ENCODE measurements at places on chromosomes 12 and 14.

GRCh38 chr14:64658201-64658600 is 46.0 kb upstream of the PLEKHG3 start:
- no peak for DNase-seq

GRCh38 chr14:34234258-34234657 is 227.8 kb downstream of the SPTSSA start:
- DNase-seq: no peak

DNA sequence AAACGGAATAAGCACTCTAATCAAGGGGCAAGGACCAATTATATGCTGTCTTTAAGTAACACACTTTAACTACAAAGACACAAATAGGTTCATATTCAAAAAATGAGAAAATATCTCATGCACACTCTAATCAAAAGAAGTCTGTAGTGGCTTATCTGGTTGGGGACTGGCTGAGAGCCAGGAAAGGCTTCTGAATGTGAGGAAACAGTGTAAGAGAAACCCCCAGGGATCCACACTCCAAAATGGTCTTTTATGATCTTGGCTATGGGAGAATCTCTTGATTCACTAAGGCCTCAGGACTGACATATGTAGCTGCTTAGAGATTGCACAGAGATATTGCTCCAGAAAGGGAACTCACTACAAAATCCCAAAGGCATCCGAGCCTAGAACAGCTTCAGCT is 10.3 kb downstream of the CTSG start:
- no peak for DNase-seq

- no peak for DNase-seq
These were observed 10.8 kb downstream of the SUOX start for GRCh38 chr12:56007564-56008559.

- no peak for DNase-seq
These were observed 78.7 kb upstream of the PSMC1 start for GRCh38 chr14:90177539-90178189.

DNA sequence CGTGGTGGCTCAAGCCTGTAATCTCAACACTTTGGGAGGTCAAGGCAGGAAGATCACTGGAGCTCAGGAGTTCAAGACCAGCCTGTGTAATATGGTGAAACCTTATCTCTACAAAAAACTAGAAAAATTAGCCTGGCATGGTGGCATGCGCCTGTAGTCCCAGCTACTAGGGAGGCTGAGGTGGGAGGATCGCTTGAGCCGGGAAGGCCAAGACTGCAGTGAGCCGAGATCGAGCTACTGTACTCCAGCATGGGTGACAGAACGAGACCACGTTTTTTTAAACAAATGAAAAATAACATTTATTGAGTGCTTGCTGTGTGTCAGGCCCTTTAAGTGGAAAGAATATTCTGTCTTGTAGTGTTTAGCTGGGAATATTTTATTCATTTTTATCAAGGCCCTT is 26.6 kb upstream of the CLMN start:
- DNase-seq: no peak

DNA sequence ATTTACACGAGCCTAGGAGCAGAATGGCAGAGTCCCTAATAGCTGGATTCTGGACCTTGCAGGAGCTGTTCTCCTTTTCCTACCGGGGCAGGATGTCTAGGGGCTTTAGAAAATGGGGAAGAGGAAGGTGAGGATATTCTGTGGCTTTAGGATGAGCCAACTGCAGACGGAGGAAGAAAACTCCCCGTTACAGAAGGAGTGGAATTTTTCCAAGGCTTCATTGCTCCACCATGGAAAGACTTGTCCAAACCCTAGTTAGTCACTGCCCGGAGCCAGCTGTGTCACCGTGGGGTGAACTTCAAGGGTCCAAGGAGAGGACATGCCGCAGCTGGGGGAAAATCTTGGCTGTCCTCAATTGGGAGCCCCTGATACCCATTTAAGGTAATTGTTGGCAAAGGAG is 41.6 kb downstream of the FOS start:
- no peak for DNase-seq

DNA sequence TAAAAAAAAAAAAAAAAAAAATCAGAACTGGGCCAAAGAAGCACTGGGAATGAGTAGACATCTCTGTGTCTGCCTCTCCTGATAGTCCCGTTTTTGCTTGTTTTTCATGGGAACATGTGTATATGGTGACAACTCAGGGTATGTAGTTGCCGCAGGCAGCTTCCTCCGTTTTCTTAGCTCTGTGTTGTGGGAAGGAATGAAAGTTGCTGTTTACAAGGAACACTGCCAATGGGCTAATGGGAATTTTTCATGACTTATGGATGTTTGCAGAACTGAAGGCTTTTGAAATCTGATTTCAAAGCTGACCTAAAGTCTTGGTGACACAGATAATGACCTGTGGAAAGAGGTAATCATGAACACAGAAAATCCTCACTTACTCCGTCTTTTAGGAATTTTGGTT is 146.4 kb upstream of the BTG1 start:
- DNase-seq: no peak

DNA sequence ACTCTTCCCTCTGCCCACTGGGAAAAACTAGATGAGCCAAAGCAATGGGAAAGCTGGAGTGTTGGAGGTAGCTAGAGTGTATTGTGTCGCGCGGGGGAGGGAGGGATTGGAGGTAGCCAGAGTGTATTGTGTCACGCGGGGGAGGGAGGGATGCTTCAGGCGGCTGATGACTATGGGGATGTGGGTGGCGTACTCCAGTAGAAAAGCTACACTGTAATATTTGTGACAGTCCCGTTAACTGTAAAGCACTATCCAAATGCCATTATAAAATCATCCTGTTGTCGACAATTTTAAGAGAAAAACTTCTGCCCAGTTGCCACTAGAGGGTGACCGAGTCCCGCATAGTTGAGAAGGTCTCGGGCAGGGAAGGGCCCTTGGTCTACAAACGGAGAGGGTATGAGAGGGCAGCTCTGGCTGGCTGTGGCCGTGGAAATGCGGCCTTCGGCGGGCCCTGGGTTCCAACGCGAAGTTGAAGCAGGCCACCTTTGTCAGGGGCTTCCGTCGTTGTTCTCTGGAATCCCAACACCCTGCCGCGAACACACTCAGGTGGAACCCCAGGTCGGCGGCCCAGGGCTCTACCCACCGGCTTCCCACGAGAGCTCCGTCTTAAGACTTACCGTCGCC is 15.1 kb upstream of the PLEK2 start:
- DNase-seq: no peak

DNA sequence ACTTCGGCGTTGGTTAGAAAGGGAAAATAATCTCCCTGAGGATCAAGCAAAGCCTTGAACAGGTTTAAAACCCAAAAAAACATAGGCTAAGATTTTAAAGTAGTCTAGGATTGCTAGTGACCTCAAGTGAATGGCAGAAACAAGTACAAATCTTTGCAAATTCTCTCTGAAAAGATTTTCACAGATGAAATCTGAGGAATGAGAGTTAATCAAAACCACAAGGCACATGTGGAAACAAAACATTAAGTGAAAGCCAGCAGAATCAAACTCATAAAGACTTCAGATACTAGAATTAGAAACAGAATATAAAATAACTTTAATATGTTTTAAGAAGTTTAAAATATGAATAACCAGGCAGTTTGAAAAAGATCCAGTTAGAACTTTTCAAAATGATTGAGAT is 52.2 kb upstream of the CFL2 start:
- DNase-seq: no peak

DNA sequence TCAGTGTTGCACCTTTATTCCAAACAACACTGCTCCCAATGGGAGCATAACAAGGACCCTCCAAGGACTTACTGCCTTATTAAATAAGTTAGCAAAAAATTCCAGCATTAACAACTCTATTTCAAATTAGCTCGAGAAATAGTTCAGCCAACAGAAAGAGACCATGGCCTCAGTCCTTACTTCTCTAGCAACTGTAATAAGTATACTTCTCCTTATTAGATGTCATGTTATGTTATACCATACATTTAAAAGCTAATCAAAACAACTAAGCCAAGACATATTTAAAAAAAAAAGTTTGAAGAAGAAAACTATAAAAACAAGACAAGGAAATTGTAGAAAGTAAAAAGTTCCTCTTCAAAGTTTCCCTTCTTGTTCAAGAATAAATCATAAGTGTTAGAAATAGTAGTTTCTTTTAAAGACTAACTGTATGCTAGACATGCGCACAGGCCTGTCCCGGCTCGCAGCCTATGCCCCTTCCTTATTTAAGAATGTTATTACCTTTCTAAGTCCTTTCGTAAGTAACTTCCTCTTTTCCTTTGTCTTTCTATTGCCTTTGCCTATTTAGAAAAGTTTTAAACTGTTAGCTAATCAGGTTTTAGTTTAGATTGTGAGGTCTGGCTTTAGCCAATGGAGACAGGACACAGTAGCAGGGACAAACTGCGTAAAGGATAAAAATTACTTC is 68.6 kb downstream of the RESF1 start:
- DNase-seq: no peak

DNA sequence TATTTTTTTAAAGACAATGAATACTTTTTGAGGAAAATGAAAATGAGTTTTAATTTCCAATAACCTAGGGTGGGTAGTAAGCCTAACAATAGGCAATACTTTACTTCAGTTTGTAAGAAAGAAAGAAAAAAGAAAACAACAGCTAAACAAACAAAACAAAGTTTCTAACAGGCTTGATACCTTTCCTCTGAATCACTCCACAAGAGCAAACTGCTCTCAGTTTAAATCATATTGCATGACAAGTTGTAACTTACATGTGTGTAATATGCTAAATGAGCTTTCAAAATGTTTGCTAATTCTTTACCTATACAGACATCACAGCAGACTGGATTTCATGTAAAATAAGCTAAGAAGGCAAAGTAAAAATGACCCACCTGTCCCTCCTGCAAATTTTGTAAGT is 6.7 kb upstream of the LMO3 start:
- no peak for DNase-seq

DNA sequence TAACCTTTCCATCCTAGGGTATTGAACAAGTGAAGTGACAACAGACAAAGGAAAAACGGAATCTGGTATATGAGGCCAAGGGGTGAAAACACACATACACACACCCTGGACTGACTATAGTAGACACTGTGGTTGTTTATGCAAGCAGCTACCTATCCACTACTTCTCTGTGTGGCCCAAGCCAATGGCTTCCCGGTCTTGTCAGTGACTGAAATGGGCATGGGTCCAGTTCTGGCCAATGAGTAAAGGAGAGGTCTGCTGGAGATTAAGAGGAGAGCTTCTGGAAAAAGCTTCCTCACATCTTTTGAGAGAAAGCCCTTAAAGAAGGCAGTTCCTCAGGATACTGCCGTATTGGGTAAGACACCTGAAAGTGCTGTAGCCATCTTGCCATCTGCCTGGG is 19.3 kb downstream of the MBIP start:
- DNase-seq: no peak

DNA sequence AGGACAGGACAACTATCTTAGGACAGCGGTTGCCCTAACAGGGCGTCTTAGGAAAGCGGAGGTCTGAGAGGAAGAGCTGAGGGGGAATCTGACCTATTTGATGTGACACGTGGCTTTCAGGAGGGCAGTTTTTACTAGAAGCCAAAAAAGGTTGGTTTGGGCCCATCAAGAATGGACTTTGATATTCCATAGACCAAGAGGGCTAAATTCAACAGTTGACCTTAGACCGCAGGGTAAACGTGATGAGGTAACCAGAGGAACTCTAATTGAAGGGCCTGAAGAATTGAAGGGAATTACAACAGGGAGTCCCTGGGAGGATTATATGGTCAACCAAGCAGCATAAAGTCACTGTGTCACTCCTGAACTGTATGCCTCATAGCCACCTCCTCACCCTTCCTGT is 11.5 kb downstream of the C1S start:
- DNase-seq: no peak

GRCh38 chr14:105398044-105398725 is at the start of gene TEX22:
Gene TEX22, plus strand, starts transcription at chr14:105398538. Its CDS starts 803 bp downstream, at chr14:105399341.
- no peak for DNase-seq

DNA sequence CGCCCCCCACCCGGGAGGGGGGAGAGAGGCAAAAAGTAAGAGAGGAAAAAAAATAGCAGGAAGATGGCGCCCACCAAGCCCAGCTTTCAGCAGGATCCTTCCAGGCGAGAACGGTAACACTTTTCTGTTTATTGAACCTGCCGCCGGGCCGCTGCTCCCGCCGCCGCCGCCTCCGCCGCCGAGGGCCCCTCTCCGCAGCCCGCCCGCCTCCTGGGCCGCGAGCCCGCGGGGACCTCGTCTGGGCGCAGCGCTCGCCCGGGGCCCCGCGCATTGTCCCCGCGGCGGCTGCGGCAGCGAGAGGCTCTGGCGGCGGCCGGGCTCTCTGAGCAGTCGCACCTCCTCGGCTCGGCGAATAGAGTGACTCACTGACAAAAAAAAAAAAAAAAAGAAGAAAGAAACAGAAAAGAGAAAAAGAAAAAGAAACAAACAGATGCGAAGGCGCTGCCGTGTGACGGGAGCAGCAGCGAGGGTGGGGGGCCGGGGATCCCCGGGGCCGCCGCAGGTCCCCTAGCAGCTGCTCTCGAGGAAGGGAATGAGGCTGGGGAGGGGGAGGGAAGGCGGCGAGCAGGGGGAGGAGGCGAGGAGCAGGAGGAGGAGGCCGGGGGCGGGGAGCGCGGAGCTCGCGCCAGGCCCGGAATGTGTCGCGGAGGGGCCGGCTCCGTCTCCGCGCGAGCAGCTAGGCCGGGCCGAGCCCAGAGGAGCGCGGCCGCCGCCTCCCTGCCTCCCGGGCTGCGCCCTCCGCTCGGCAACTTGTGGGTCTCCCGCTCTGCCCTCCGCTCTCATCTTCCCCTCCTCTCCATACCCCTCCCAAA is 781 bp downstream of the NPAS3 start:
- DNase-seq: no peak

Measured in vagina (tissue), 2 donors.